Osteocyte (in vitro differentiated cells): ENCODE measurements at places on chromosomes 1 and 21.

DNA sequence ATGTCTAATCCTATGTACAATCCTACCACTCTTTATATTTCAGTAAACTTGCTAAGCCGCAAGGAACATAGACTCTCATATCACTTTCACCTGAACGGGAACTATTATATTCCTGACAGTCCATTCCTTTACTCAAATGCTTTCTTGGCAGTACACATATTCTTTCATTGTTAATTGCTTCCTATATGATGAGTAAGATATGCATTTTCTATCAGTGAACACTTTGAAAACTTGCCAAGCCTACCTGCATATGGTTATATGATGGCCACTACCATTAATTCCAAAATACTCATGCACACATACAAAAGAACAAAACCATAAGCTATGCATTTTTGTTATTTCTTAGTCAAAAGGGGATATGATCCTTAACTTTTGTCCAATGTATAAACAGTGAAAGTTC is 341.5 kb downstream of the VAV3 start:
- DNase-seq: no peak

- DNase-seq: no peak
These were observed 28.7 kb downstream of the TMEM200B start for GRCh38 chr1:29094954-29095353.

- DNase-seq: no peak
These were observed 135.4 kb downstream of the PROX1 start for GRCh38 chr1:214123061-214123784.

DNA sequence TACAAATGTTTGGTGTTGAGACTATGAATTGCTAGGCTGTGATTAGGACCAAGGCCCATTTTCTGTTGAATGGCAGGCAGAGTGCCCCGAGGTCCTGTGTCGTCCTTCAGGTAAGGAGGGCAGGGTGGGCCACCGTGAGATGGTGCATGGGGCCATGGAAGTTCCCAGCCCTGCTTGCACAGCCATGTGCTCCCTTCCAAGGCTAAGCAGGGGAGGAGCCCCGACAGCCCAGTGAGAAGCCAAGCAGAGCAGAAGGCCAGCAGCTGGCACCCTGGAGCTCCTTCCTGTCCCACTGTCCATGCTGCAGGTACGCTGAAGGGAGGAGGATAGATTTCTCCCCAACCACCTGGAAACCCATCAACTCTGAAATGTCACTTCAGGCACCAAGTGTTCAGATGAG is 8.2 kb upstream of the NUAK2 start:
- DNase-seq: no peak

- no peak for DNase-seq
These were observed 28.6 kb downstream of the UCK2 start for GRCh38 chr1:165856021-165856420.

DNA sequence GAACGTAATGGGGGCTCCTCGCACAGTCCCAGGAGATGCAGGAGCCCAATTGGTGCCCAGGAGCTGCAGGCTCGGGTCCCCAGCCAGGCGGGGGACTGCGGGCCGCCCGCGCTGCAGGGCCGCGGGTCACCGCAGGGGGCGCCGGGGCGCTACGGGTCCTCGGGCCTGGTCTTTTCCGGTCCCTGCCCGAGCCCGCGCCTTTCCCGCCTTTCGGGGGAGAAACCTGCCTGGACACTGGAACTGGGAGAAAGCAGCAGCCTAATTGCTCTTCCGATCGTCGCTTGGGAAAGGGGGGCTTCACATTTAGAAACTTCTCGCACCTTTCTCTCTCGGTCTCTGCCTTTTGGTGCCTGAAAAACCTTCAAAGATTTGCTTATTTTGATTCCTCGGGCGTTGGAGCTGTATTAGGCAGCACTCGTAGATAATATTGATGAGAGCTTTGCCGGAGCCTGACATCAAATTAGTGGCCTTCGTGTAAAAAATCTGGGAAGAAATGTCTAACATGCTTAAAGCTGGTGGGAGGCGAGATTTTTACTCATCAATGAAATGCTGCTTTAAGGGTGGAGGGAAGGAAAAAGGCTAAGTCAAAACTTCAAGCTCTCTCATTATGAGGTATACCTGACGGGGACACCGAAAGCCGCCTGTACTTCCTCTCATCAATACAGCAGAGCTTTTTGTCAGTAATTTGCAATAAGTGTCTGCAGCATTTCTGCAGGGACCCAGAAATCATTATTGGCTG is 12.6 kb upstream of the BARHL2 start:
- no peak for DNase-seq

GRCh38 chr1:34779526-34779925 is 1.5 kb upstream of the GJB3 start:
- DNase-seq: no peak

GRCh38 chr1:197184190-197184589 is 37.7 kb upstream of the ASPM start:
- DNase-seq: no peak

DNA sequence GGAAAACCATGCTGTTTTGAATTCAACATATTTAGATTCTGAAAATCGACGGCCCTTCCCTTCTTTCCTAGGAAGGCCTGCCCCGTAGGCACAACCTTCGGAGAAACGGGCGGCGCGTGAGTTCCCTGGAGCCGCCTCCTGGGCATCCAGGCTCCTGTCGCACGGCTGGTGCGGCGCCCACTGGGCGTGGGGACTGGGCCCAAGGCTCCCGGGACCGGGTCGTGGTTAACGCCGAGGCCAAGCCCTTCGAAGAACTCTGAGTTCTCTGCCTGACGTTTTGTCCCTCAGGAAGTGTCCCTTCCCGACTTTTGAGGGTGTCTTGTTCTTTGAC is 19.2 kb upstream of the TBX15 start:
- no peak for DNase-seq

DNA sequence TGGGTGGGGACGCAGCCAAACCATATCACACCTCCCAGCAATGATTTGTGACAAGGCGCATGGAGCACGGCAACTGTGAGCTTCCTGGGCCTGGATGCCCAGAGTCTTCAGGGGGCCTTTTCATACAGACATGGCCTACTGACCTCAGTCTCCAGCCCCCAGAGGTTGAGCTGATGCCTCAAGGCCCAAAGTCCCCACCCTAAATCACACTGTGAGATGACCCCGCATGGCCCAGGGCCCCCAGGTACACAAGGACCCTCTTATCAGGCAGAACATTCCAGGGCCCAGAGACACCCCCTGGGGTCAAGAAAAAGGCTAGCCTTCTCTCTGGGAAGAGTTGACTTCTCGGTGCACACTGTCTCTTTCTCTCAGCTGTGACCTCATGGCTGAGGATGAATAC is 179.7 kb upstream of the C1orf174 start:
- DNase-seq: no peak

- no peak for DNase-seq
These were observed 92.2 kb downstream of the CD58 start for GRCh38 chr1:116478621-116479020.

- no peak for DNase-seq
These were observed 456 bp downstream of the TOMM40L start for GRCh38 chr1:161226320-161226711.
